Stimulated activated effector memory CD8-positive, alpha-beta T cell treated with anti-CD3 and anti-CD28 coated beads, Interleukin-12 subunit alpha, Interleukin-12 subunit beta, amount 100 ng/mL, for 72 hours (primary cell): ENCODE measurements at places on chromosomes 7 and 10.
A peak's percentile ranks its signal among the peaks of the same experiment; 100 is the strongest.

GRCh38 chr7:129421717-129422250, 12.4 kb upstream of the STRIP2 start:
- DNase-seq, result no peak

- no peak for DNase-seq
Measured at GRCh38 chr10:108592956-108593355, 1330.4 kb downstream of the XPNPEP1 start.

GRCh38 chr10:25938405-25938804, 4.4 kb downstream of the MYO3A start:
- DNase-seq, result no peak

- DNase-seq, result no peak
Measured at GRCh38 chr7:13532028-13532753, 457.3 kb downstream of the ETV1 start.

- DNase-seq, result no peak
Measured at GRCh38 chr10:11162828-11163599, 145.3 kb downstream of the CELF2 start.

- no peak for DNase-seq
Measured at GRCh38 chr7:96287132-96287531, 34.8 kb downstream of the SLC25A13 start.

DNA sequence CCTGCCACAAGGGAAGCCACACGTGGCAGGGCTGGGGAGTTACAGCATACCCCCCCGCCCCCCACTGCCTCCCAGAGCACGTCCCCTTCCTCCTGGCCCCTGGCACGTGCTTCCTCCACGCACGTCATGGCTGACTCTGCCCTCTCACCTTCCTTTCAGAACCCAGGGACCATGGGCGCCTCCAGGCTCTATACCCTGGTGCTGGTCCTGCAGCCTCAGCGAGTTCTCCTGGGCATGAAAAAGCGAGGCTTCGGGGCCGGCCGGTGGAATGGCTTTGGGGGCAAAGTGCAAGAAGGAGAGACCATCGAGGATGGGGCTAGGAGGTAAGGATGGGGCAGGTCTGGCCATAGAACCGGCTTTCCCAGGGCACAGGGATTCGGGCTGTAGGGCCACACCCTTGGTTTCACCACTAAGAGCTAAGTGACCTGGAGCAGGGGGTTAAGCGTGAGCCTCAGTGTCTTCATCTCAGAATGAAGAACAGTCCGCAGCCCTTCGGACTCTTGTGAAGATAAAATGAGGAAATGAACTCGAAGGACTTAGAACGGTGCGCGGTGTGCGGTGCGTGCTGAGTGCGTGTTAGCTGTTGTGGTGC, 2.5 kb downstream of the NUDT1 start:
- no peak for DNase-seq

- DNase-seq, result no peak
Measured at GRCh38 chr10:80104066-80104926, 25.8 kb downstream of the TMEM254 start.

DNA sequence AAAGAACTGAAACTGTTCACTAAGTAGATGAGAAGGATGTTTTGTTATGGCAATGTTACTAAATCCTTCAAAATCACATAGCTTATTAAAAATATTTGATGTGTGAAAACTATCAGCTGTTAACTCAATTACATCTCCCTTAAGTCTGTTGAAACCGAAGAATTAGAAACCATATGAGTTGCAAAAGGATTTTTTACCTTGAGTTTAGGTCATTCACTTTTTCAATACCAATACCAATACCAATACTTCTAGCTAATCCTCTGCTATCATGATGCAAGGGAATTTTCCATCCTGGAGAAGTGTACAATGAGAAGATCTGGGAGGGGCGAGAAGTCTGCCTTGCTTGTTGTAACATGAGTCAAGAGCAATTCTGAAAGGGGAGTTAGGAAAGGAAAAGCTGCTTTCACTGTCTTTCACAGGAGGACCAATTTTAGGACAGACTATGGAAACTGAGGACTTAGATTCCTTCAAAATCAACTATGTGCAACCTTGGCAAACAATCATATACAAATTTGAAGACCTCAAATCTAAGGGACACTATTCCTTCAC, 199.7 kb downstream of the IMMP2L start:
- DNase-seq, result no peak

DNA sequence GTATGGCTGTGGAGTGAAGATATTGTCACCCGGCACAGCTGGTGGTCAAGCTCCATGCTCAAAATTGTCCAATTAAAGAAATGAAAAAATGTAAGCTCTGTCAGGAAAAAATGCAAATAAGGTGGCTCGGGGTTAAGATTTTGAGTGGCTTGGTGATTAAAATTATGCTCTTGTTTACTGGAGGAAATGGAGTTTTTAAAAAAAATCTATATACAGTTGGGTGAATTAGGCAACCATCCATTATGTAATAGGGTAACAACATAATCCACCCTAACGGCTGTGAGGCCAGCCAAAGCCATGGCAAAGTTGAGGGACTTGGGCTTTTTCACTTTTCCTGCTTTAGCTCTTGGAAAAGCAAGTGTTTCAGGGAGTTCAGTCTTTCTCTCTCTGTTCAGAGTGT, 260.8 kb upstream of the HABP2 start:
- DNase-seq, result no peak

GRCh38 chr10:110336111-110336721, 31.5 kb upstream of the SMNDC1 start:
- no peak for DNase-seq

GRCh38 chr7:101814991-101815825, 2.2 kb upstream of the CUX1 start:
- peak; percentile 83 for DNase-seq

DNA sequence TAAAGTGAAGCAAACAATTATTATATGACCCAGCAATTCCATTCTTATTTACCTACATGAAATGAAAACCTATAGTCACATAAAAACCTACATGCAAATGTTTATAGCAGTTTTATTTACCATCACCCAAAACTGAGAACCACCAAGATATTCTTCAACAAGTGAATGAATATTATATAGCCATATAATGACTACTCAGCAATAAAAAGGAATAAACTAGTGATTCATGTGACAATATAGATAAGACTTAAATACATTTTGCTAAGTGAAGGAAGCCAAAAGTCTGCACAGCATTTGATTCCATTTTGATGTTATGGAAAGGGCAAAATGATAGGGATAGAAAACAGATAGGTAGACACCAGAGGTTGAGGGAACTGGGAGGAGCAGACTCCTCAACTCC, 31.7 kb downstream of the PODXL start:
- DNase-seq, result no peak

GRCh38 chr7:65216469-65216868, 157.2 kb upstream of the ZNF92 start:
- peak; percentile 65 for DNase-seq

- no peak for DNase-seq
Measured at GRCh38 chr10:21184984-21185383, 287.9 kb upstream of the NEBL start.

GRCh38 chr7:6228361-6229229, 43.8 kb downstream of the CYTH3 start:
- DNase-seq, result no peak

DNA sequence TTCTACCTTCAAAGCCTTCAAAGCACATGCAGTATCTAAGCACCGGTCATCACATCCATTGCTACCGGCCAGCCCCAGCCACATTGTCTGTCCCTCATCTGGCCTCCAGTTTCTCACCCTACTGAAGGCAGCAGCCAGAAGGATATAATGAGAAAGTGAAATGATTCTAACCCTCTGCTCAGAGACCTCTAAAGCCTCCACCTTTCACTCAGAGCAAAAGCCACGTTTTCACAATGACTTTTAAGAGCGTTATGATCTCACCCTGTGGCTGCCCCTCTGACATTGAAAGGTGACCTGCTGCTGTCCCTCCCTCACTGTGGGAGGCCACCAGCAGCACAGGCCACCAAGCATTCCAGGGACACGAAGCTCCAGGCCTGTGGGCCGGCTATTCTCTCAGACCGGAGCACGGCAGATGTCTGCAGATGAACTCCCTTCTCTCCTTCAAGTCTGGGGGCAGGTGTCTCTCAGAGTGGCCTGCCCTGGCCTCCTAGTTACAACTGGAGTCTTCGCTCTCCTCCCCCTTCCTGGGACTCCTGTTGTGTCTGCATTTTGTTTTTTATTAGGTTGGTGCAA, 94.9 kb upstream of the EEPD1 start:
- no peak for DNase-seq

DNA sequence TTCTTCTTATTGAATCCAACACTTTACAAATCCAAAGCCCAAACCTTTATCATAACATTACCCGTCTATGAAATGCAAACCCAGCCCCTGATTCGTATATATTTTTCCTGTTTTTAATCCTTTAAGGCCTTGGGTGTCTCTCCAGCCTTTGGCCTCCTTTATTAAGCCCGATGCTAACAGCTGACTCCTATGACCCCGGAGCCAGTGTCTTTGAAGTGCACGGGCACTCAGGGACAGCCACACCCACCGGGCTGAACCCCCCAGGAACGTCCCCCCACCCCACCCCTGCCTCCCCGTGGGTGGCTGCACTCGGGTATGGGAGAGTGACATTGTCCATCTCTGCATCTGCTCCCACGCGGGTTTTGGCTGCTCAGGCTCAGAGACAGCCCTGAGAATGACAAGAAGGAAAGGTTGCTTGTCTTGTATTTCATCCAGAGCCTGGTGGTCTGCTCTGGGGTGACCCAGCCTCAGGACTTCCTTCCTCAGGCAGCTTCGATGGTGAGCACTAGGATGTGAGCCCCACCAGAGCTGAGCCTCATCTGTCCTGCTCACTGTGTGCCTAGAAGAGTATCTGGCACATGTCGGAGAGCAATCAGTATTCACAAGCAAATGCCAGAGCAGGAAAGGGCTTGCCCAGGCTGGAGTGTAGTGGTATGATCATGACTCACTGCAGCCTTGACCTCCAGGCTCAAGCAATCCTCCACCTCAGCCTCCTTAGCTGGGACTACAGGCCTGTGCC, 210.4 kb downstream of the SKIDA1 start:
- DNase-seq, result no peak

DNA sequence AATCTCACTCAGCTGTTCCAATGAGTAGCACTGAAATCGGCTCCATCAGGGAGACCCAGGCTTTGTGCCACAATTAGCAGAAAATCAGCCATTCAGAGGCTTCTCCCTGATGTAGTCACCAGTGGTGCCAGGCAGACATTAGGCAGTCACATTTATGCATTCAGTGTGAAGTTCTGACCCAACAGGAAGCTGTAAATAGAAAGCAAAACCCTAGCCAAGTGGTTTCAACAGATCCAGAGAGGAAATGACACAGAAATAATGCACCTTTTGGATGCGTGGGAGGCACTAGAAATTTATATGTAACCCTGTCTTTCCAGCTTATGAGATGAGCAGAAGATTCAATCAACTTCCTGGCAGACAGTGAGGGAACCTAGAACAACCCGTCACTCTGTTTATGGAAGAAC, 186.4 kb downstream of the PDE1C start:
- no peak for DNase-seq

GRCh38 chr10:77583527-77583926, 54.1 kb downstream of the KCNMA1 start:
- DNase-seq, result no peak

DNA sequence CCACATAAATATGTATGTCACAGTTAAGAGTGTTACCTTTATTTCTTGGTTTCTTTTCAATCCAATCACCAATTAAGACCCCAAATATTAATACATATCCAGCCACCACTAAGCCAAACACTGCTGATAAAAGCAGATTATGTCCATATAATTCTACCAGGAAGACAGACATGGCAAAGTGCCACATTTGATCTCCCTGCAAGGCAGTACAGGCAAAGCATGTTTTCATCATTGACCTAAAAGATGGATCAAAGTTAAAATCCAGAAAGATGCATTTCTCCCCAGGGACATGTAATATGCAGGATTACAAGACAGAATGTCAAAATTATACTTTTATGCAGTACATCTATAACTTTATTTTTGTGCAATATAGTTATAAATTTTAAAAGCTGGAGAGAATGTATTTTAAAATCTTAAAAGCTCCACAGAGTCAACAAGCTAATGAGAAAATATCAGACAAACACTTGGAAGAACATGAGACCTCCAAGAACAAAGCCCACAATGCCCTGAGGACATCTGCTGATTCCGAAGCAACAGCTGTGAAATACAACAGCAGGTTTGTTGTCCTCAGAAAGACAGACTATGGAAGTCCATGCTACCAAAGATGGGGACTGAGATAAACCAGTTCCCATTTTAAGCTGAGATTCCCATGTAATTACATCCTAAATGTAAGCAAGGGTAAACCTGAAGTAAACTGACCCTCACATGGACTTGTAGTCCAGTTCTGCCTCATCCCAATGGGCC, 54.5 kb upstream of the TOMM7 start:
- DNase-seq, result no peak

- no peak for DNase-seq
Measured at GRCh38 chr7:15439853-15440252, 122.0 kb downstream of the AGMO start.

DNA sequence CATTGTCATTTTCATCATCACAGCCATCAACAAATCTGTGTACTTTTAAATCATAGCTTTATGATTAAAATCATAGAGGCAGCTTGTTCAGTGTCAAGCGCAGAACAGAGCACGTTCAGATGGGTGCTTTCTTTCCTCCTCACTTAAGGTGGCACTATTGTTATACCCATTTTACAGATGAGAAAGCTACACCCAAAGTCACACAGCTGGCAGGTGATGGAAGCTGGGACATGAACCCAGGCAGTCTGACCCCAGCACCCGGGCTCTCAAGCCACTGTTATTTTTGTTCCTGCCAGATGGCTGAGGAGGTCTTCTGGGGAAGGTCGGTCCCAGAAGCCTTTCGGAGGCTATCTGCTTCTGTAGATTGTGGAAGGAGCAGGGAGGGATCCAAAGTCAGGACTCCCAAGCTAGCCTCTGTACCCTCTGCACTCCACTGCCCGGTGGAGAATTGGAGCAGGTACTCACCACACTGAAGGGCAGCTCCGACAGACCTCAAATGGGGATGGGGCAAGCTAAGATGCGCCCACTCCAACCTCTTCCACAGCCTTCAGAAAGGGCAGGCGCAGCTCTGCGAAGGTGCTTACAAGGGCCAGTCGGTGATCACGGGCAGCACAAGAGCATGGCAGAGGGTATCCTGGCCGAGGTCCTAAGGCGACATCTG, 610 bp downstream of the AVPI1 start:
- DNase-seq, result peak; percentile 59

DNA sequence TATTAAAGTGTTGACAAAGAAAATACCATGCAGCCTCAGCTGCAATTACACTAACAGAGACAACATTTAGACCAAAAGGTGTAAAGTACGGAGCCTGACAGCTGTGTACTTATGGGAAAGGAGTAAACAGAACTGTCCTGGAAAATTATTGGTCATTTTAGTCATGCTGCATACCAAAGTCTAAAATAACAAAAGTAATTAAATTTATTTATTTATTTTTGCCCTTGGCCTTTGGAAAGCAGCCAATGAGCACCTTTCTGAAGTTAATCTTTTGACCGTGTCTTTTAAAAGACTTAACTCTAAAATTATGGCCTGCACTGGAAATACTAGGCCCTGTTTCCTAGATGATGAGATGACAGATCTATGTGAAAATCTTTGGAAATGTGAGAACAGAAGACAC, 597.6 kb downstream of the NXPH1 start:
- no peak for DNase-seq

DNA sequence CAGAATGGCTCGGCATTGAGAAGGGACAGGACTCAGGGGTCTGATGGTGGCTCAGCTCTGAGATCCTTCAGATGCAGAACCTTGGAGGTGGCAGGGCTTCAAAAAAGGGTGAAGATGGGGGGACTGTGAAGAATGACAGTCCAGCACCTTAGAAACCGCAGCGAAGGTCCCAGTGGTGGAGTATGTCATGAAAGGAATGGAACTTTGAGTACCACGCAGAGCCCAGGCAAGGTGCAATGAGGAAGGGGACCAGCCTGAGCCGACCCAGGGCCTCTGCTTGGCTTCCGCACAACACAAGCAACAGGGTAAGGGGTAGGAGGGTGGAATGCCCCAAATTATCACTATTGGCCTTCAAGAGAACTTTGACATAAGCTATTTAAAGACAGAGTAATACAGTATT, 8.2 kb upstream of the GPAM start:
- DNase-seq, result no peak
